HTR-8/SVneo (cell line): ENCODE measurements at places on chromosomes 11 and 22.

DNA sequence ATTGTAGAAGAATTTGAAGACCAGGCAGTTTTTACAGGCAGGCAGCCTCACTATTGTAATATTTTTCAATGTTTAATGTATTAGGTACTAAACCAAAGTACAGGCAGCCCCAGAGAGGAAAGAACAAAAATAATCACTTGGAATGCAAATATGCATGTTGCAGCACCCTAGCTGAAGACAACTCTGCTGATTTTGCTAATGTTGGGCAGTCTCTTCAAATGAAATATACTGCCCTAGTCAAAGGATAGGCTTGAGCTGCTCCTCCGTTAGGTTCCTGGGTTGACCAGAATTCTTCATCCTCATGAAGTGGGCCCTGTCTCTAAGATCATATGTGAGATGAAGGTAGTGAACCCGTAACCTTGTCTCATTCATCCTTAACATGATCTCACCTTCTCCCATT lies 153.1 kb upstream of the DDI1 start:
- no peak for DNase-seq

DNA sequence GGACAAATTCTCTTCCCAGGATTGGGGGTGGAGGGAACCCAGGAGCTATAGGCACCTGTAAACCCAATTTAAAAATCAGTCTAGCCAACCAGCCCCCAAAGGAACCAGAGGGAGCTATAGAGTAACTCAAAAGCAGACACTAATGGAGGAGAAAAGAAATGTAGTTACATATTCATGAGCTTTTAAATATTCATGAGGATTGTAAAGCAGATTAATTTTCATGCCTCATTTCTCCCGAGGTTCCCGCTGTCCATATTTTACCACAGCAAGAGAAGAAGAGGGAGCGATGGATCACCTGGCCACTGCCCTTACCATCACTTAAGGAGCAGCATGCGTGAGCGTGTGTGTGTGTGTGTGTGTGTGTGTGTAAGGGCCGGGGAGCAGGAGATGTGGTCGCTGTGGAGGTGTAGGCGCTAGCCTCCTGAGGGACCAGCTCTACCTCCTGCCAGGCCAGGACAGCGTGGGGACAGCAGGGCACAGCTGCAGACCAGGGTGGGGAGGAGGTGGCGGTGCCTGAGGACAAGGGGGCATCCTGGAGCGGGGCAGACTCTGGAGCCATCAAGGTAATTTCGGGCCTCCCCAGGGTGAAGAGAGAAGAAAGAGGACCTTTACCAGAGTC lies 100.7 kb upstream of the THY1 start:
- DNase-seq = no peak

DNA sequence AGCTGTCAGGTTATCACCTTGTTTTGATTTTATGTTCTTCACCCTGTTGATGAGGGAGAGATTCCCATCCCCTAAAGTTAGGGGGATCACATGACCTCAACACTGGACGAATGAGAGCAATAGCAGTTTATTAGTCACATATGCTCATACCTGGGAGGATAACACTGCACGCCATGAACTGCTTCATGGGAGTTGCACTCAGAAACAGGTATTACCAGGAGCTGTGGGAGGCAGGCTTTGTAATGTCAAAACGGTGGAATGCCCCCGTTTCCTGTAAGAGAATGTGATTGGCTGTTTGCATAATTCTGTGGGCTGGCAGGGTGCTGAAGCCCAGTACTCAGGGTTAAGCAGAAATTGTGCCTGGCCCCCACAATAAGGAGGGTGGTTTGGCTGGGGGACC lies 3.2 kb upstream of the THY1 start:
- DNase-seq = no peak

GRCh38 chr11:28738549-28738948 lies 630.4 kb downstream of the METTL15 start:
- DNase-seq = no peak

DNA sequence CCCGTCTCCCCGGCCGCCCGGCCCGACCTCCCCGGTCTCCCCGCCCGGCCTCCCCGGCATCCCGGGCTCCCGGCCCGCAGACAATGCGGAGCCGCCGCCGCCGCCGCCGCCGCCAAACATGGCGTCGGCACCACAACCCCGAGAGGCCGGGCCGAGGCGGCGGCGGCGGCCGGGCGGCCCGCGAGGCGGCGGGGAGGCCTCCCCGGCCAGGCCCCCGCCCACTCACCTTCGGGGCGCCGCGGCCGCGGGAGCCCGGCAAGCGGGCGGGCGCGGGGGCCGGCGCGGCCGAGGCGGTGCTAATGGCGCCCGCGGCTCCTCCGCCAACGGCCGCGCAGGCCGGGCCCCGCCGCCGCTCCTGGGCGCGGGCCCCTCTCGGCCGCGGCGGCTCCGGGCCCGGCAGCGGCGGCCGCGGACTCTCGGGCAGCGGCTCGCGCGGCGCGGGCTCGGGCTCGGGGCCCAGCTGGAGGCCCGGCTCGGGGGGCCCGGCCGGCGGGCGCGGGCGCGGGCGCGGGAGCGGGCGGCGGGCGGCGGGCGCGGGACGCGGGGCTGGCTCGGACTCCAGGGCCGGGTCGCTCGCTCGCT lies 311 bp downstream of the BRD1 start:
- DNase-seq = no peak

- DNase-seq = no peak
These were observed 565.1 kb upstream of the CCDC179 start for GRCh38 chr11:23425381-23425780.

DNA sequence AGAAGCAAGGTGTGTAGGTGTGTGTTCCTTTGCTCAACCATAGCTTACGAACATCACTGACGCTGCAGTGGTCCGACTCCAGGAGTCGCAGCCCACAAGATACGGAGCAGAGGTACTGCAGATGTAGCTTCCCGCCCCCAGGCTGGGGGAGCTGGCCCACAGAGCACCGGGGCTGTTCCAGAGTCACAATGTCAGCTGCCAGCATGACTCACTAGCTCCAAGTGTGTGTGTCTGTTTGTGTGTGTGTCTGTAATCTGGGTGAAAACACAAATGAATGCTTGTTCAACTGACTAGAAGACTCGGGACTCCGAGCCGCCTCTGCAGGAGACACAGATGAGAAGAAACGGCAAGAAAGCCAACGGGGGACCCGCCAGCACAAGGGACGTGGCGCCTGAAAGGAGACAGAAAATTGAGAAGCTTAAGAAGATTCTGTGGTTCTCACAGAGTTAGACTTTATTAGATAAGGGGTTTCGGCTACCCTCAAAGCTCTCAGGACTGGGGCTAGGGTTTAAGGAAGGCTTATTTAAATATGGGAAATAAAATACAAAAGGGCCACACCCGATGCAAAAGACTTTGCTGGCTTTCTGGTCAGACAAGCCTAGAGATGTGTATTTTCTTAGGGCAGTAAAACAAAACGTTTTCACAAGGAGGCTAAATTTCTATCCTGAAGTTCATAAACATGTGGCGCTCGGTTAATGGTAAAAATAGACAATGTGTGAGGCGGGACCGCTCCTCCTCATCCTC lies 10.7 kb downstream of the VSIG10L2 start:
- DNase-seq = no peak

GRCh38 chr11:16749666-16750065 lies 11.2 kb downstream of the C11orf58 start:
- no peak for DNase-seq
